ENCODE measurements at places on chromosomes 2 and 18.
A peak's percentile ranks its signal among the peaks of the same experiment; 100 is the strongest.

GRCh38 chr2:134570676-134571075, 148.1 kb downstream of the TMEM163 start:
- DNase-seq: no peak

GRCh38 chr2:29777161-29777560, 144.2 kb downstream of the ALK start:
- DNase-seq: no peak

DNA sequence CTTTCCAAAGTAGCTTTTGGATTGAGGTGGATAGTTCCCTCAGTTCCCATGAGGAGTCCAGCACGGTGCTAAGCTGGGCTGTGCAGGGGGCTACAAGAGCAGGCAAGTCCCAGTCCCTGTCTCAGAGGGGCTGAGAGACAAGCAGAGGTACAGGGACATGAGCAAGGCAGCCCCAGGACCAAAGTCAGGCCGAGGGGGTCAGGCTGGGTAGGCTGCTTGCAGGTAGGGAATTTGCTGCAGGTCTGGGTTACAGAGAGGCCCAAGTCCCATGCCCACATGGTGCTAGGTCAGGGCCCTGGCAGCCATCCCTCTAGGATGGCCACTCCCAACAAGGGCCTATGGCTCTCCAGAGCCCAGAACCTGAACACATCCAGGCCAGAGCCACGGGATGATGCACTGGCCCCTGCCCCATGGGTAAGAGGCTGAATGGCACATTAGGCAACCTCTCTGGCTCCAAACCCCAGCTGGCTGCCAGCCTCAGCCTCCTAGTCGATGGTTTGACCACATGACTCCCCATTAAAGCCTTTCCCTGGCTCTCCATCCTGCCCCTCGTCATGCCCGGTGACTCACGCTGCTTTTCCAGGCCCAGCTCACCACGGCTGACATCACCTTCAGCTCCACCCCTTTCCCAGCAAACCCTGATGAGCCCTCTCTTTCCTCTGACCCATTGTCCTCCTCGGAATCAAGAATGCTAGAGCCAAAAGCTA, 83.7 kb downstream of the SDC1 start:
- DNase-seq: no peak

- peak; percentile 40 for DNase-seq
Measured at GRCh38 chr2:65630643-65631042, 198.2 kb upstream of the SPRED2 start.

- peak; percentile 71 for DNase-seq
Measured at GRCh38 chr2:98479959-98480524, 35.4 kb downstream of the INPP4A start.
